ENCODE measurements at places on chromosomes 6 and 20.

DNA sequence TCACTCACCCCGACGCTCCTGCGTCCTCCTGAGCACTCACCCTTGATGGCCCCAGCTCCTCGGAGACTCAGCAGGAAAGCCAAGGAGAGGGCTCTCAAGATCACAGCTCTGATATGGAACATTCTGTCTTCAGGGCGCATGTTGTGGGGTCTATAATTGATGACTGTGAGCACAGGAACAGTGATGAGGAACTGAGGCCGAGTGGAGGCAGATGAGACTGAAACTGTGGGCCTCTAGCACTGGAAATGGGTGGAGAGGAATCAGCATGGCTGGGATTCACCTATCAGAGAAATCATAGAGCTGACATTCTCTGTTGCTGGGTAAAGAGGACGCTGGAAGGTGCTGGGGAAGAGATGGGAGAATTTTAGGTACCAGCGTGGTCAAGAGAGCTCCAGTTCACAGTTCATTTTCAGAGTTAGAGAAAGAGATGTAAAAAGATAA, at the start of gene HLA-DPA1:
HLA-DPA1 (minus strand) TSS at position 219 of the 441 bp plus-strand sequence.
- DNase-seq = peak; percentile 38

- no peak for DNase-seq
These were observed 243.0 kb downstream of the CD83 start for GRCh38 chr6:14360565-14360964.

GRCh38 chr20:43727980-43728590, 1.3 kb upstream of the GTSF1L start:
- DNase-seq = no peak

- DNase-seq = no peak
These were observed 10.0 kb downstream of the TRERF1 start for GRCh38 chr6:42441697-42442081.

DNA sequence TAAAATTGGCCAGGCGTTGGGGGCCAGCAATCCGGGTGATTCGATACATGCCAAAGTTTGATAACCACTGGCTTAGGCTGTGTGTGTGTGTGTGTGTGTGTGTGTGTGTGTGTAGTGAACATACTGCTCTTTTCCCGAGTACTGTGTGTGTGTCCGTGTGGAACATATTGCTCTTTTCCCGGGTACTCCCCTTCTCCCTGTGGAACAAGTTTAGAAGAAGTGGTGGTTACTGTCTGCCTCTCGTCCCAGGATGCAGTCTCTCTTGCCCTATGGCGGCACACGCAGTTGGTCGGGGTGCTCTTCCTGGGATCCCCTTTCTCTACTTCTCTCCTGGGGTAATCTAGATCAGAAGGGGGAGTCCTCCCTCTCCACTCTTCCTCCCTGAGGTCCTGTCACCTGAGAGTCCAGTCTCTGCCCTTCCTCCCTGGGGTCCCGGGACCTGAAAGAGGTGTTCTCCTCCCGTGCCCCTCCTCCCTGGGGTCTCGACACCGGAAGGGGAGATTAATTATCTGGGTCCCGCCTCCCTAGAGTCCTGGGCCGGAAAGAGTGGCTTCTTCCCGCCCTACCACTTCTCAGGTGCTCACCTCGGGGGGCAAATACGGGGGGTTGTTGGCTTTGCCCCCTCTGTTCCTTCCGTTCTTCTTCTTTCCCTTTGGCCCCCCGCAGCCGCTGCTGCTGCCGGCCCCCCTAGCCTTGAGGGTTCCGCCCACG, 516 bp downstream of the GTPBP2 start:
- peak; percentile 10 for DNase-seq

DNA sequence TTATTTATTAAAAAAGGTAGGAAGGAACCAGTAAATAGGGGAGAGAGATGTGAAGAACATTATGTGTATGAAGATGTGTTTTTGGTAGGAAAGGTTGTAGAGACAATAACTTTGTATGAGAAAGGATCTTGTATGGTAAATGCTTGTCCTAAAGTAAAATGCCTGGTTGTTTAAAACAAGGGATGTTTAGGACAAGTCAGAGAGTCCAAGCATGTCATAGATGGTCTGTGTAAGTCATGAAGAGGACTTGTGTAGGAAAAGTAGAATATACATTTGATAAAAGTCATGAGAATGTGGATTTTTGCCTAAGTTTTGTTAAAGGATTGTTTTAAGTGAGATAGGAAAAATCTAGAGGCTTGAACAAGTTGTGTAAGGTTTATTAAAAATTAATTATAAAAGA, 325.1 kb downstream of the CDH26 start:
- DNase-seq = no peak

GRCh38 chr6:149766156-149766769, 16.7 kb downstream of the PCMT1 start:
- peak; percentile 56 for DNase-seq

DNA sequence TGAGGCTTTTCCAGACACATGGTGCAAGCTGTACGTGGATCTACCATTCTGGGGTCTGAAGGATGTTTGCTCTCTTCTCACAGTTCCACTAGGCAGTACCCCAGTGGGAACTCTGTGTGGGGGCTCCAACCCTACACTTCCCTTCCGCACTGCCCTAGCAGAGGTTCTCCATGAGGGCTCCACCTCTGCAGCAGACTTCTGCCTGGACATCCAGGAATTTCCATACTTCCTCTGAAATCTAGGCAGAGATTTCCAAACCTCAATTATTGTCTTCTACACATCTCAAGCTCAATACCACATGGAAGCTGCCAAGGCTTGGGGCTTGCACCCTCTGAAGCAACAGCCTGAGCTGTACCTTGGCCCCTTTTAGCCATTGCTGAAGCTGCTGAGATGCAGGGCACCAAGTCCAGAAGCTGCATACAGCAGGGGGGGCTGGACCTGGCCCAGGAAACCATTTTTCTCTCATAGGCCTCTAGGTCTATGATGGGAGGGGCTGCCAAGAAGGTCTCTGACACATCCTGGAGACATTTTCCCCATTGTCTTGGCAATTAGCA, 11.6 kb downstream of the PDSS2 start:
- DNase-seq = no peak

GRCh38 chr20:24987873-24988835, 4.4 kb downstream of the APMAP start:
- DNase-seq = no peak

GRCh38 chr6:128500014-128500413, 20.4 kb downstream of the PTPRK start:
- no peak for DNase-seq

DNA sequence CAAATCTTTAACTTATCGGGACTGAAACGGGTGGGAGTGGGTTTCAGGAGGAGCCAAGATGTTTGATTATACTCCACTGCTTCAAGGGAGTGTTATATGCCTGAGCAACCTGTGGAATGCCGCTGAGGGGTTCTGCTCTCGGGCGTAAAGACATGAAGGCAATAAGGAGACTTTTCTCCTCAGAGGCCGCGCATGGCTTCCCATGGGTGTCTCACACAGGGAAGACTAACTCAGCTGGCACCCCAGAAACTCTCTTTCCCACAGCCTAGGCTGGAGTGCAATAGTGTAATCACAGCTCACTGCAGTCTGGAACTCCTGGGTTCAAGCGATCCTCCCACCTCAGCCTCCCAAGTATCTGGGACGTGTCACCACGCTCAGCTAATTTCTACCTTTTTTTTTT, 5.1 kb upstream of the C20orf141 start:
- no peak for DNase-seq

- DNase-seq = no peak
These were observed 34.6 kb upstream of the MAPK13 start for GRCh38 chr6:36095497-36096391.

DNA sequence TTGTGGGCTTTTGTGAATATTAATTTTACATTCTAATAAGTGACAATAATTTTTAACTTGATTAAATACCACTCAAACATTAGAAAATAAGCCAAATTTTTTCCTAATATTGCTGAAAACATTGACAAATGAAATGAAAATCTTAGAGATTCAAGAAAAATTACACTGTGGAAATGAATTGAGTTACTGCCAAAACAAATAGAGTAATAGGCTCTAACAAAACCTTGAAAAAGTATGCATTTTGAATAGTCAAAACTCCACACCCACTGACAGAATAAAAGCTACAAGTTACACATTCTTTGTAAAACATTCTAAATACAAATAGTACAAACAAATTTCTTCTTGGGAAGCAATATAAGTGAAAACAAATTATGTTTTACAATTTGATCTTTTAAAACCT, 5.9 kb downstream of the TBX18 start:
- DNase-seq = no peak

DNA sequence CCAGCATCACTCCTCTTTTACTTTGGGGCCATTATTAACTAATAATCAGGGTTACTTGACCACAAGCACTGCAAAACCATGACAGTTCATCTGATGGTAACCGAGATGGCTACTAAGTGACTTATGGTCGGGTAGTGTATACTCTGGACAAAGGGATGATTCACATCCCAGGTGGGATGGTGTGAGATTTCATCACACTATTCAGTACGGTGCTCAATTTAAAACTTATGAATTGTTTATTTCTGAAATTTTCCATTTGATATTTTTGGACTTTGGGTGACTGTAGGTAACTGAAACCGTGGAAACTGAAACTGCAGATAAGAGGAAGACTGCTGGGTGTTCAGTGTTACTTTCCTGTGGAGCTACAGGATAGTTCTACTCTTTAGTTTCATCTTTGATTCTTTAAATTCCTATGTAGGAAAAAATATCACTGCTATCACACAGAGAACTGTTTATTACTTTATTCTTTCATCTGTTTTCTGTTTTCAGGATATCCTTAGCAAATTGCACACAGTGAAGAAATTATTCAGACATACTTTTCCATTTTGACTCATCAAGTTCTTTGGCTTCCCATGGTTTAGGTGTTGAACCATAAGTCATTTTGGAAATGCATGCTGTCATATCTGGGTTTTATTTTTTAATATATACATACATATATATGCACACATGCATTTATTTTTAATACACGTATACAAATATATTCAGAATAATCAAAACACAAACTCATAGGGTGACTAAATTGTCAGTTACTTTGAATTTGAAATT, 59.1 kb upstream of the C20orf144 start:
- DNase-seq = peak; percentile 8

DNA sequence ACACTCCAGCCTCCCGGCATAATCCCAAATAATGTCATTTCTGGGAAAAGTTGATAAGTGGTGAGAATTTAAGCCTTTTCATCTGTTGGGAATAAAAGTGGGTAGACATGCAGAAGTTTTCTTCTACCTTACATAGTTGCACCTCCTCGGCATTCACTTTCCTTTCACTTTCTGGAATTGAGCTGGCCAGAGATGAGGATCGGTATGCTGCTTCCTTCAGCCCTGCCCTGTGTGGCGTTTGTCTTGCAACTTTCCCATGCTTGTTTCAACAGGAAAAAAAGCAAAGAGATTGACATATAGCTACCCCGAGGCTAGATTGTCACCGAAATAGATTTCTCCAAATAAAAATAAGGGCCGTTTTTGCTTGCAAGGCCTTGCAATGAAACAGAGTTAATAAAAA, 65.8 kb upstream of the JAG1 start:
- DNase-seq = no peak

DNA sequence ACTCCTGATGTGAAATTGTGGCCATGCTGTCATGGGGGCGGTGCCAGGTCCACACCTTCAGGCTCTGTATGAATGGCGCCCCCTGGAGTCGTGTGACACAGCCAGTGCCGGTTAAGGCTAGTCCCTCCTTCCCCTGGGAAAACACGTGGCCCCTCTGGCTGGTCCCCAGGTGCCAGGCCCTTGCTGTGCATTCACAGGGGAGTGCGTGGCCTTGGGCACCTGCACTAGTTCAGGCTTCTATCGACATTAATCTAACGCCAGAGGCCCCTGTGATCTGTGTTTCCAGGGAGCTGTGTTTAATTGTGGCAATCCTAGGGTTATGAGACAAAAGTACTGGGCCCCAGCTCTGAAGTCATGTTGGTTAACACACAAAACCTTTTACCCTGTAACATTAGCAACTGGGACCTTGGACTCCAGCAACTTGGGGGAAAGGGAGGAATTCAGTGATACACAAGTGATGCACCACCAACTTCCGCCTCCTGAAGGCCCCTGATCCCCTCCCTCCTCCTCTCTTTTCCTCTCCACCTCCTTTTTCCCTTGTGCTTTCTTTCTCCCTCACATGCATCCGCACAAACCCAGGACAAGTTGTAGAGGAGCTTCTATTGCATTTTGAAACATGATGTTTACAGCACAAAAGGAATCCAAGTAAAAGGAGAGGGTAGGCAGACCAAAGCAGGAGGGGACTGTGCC, 74.0 kb downstream of the SSR1 start:
- peak; percentile 51 for DNase-seq

DNA sequence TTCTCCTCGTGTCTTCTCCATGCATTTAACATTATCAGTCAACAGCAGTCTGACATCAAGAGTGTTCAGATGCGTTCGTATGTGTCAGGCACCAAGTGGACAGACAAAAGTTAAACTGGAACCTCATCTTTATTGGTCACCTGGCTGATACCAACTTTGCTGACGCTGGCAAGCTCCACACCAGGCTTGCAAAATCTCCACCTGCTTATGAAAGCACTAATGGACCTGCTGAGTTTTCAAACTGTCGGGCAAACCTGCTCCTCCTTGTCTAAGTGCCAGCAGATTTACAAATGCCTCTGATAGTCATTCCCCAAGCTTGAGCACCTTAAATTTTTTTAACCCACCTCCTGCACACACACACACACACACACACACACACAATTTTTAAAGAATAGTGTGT, 27.9 kb upstream of the DSP start:
- DNase-seq = no peak

- peak; percentile 34 for DNase-seq
These were observed 9.2 kb downstream of the PPP1R3G start for GRCh38 chr6:5094327-5094726.

- no peak for DNase-seq
These were observed 54.7 kb upstream of the TRIM39 start for GRCh38 chr6:30272032-30272431.

GRCh38 chr20:40639132-40639531, 49.9 kb downstream of the MAFB start:
- no peak for DNase-seq
